Stimulated activated CD8-positive, alpha-beta memory T cell treated with anti-CD3 and anti-CD28 coated beads, Interleukin-2, amount 100 ng/mL, for 1 hour (primary cell): ENCODE measurements at places on chromosomes 7 and 10.

DNA sequence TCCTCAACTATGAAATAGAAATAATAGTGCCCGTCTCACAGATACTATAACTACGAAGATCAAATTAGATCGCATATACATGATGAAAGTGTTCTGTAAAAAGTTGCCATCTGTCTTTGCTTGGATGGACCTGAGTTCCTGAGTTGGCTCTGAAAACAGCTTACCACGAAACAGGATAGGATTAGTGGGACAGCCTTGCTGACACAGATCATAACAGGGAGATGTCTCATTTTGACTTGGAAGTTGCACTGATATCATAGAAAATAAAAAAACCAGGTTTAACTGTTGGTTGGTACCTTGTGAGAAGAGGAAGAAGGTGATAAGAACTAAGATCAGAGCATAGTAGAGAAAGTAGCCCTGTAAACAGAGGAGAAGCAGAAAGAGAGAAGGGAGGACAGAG, 79.3 kb upstream of the AGBL3 start:
- no peak for DNase-seq

GRCh38 chr10:32538256-32538655, 92.3 kb downstream of the CCDC7 start:
- no peak for DNase-seq

- no peak for DNase-seq
Measured at GRCh38 chr10:48976196-48976595, 36.6 kb upstream of the LRRC18 start.

- DNase-seq, result no peak
Measured at GRCh38 chr7:150954201-150954985, 23.7 kb downstream of the KCNH2 start.

GRCh38 chr7:115178835-115179234, 256.9 kb downstream of the MDFIC start:
- DNase-seq, result no peak
